ENCODE measurements at places on chromosomes 6 and 20.

GRCh38 chr6:169881976-169882375 is 130.6 kb downstream of the ERMARD start:
- no peak for DNase-seq

- no peak for DNase-seq
Measured at GRCh38 chr6:138544501-138544900, 45.2 kb upstream of the NHSL1 start.

GRCh38 chr20:61263084-61263695 is 11.1 kb downstream of the CDH4 start:
- DNase-seq = no peak

DNA sequence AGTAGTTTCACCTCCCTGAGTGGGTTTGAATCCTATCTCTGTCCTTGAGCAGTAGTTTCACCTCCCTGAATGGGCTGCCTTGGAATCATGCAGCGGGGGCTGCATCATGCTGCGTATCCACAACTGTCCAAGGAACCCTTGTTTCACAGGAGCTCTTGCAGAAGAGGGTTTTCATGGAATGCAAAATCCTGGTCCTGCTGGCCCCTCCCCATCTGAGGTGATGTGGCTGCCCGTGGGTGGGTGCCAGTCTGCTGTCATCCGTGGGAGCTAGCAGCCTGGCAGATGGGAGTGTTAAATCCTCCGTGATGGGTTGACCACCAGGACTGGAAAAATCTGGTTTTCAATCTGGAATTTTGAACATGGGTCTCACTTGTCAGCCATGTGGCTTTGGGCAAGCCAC is 21.7 kb downstream of the ZBP1 start:
- no peak for DNase-seq

GRCh38 chr20:1466211-1467081 is at the start of gene NSFL1C:
Gene NSFL1C, minus strand, starts transcription at chr20:1466849. Its CDS starts 25 bp downstream, at chr20:1466824.
- DNase-seq = peak; percentile 98

- no peak for DNase-seq
Measured at GRCh38 chr6:31836047-31836473, 8.5 kb downstream of the HSPA1B start.

GRCh38 chr20:15446373-15446772 is 1109.0 kb upstream of the FLRT3 start:
- no peak for DNase-seq

Data from right cardiac atrium (tissue), 5 donors.